ENCODE measurements at places on chromosomes 7 and 10.

GRCh38 chr10:29895456-29895855 lies 163.9 kb downstream of the JCAD start:
- DNase-seq: peak; percentile 58

GRCh38 chr10:17817316-17817715 lies 8.2 kb downstream of the MRC1 start:
- no peak for DNase-seq

DNA sequence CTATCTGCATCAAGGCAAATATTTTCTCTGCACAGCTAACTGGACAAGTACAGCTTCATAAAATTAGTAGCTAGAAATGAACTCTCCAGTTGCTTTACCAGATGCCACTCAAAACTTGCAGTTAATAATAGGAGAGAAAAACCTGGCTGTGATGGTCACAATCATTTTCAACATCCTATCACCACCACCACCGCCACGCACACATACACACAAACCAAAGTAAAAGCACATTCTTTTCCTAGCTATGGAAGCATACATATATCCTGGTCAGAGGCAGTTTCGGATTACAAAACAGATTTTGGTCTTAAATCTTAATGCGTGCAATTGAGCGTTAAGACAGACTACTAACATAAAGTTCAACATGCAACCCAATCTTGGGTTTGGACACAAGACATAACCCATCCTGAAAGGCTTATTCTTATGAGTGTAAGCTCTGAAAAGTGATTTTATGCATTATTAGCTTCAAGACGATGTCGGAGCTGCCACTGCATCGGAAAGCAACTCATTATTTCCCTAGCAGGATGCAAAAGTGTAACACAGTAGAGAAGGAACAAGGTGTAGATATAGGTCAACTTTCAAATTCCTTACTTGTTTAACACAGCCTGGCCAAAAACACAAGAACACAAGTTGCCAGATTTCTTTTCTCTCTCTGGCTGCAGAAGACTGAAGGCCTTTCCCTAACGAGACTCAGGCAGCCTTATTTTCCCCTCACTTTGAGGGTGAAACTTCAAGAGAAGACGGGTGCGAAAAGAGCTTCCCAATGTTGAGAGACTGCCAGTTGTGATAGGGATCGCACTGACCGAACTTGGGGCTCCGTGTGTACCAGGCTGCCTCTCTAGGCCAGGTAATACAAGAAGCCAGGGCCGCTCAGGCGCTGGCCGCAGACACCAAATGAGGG lies 1.2 kb downstream of the CACUL1 start:
- DNase-seq: no peak

- DNase-seq: no peak
Observed at GRCh38 chr10:130202984-130203621, 66.9 kb downstream of the GLRX3 start.

DNA sequence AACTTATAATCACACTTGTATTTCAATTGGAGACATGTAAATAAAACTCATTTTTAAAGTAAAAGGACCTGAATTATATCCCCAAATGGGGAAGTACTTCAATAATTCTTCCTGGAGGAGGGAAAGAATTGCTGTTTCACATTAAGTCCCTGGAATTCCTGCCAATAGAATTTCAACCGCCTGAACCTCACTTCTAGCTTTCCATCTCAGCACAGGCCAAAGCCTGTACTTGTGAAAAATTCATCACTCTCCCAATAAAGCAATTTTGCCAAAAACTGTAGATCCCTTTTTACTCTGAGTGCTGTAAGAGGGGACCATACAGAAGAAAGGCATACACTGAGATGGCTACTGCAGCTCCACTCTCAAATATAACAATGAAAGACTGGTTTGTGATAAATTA lies 54.8 kb downstream of the CADPS2 start:
- no peak for DNase-seq

- DNase-seq: no peak
Observed at GRCh38 chr7:24702755-24703154, 54.5 kb downstream of the GSDME start.

- no peak for DNase-seq
Observed at GRCh38 chr7:36884910-36885309, 160.6 kb upstream of the AOAH start.

GRCh38 chr7:30796105-30796869 lies 25.1 kb downstream of the MINDY4 start:
- DNase-seq: peak; percentile 62

- DNase-seq: peak; percentile 57
Observed at GRCh38 chr7:6307762-6308161, 35.3 kb upstream of the CYTH3 start.

- DNase-seq: peak; percentile 75
Observed at GRCh38 chr10:60944058-60944909, at the start of gene RHOBTB1. Gene RHOBTB1, minus strand, starts transcription at chr10:60944185. Its CDS starts 32,643 bp downstream, at chr10:60911542.

DNA sequence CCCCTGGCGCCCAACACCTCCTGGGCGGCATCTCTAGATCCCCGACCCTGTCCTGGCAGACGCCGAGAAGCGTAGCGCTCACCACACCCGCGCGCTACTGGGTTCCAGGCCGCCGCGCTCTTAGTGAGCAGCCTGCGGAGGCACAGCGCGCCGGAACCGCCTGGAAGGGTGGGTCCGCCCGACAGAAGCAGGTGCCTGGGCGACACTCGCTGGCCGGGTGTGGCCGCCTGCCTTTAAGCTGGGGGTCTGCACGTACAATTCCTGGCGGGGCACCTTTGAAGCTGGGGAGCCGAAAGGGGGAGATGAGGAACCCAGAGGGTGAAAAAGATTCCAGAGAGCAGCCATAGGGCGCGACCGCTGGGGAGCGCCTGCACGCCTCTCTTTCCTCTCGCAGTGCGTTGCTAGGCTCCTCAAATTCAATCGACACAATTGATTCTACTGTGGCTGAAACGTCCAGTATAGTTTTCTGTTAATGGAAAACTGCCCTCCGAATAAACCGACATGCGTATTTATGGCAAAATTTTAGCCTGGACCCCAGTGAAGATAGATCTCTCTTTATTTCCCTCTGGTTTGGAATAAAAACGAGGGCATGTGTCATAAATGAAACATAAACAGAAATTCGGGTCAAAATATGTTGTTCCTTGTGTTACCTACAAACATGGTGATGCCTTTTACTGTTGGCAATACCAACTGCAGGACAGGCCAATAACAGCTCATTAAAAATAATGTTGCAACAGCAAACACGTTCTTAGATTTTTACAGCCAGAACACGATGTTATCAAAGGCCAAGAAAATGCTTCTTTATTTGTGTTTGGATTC lies 4.6 kb downstream of the HMX3 start:
- no peak for DNase-seq

DNA sequence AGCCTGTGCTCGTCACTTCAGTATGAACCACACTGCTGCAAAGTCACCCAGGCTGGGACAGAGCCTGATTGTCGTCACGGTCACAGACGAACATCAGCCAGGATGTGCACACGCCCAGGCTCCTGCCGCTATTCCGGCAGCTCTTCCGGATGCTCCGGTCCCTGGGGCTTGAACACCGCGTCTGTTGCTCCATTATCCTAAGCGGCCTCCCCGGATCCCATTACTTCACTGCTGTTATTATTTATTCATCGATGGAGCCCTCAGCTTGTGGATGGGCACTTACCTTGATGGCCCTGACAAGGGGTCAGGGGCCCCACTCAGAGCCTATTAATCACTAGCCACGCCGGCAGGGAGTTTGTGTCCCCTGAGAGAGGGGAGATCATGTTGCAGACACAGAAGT lies 120.8 kb upstream of the PCBD1 start:
- no peak for DNase-seq

DNA sequence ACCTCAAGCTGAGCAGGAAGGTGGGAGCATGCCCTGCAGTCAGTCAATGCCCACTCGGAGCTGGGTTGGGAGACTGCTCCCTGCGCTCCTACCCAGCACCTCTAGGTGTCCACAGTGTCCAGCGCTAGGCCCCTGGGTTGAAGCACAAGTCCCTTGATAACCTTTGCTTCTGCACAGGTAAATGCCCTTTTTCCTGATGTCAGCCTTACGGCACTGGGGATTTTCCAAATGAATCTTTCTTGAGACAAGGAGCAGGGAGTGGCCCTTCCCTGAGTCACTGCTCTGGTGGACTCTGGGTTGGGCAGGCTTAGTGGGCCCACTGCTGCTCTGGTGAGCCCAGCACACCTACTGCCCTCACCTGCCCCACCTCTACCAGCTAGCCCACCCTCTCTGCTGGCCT lies 61.9 kb upstream of the OPN4 start:
- DNase-seq: peak; percentile 13

DNA sequence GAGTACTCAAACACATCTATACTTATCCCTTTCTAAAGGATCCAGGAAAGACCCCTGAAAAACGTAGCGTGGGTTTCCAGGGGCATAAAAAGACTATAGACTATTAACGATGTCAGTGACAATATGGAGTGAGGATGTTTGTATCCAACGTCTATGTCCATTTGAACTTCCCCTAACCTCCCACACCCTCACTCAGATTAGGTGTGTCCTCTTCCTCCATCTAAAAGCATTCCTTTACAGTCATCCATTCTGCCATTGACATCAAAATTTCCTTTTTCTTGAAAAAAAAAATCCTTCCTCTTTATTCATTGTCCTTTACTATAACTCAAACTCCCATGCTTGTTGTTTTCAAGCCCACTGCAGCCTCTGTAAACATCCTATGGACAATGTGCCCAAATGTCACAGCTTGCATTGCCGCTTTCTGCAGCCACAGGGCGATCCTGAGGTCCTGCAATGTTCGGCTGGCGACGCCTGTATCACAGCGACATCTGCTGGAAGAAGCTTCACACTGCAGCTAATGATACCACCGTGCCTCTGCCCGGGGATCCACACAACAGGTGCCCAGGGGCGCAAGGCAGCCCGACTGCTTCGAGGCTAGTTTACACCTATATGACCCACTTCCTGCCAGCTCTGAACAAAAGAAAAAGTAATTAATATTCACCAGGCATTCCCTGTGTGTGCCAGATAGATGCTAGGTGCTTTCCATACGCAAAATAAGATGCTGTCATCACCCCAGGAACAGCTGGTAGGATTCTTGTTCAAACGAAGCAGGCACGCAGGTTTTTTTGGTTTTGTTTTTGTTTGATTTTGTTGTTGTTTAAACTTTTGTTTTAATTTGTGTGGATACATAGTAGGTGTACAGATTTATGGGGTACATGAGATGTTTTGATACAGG lies 267.9 kb upstream of the GHITM start:
- DNase-seq: peak; percentile 54

- no peak for DNase-seq
Observed at GRCh38 chr10:80415734-80416478, 7.6 kb downstream of the PRXL2A start.

DNA sequence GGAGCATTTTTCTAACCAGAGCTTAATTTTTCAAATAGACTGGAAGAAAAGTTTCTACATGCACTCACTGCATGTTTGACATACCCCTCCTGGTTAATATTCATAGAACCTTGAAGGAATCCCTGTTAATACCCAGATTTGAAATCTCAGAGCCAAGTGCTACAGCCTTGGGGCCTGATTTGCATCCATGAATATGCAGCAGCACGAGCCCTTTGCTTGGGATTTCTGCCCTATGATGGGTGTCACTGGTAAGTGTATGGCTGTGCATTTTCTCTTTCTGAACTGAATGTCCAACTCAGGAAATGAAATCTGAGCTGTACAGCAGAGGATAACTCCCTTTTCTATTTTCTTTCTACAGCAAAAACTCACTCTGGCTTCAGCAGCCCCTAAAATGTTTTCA lies 1157.5 kb downstream of the XPNPEP1 start:
- DNase-seq: no peak

DNA sequence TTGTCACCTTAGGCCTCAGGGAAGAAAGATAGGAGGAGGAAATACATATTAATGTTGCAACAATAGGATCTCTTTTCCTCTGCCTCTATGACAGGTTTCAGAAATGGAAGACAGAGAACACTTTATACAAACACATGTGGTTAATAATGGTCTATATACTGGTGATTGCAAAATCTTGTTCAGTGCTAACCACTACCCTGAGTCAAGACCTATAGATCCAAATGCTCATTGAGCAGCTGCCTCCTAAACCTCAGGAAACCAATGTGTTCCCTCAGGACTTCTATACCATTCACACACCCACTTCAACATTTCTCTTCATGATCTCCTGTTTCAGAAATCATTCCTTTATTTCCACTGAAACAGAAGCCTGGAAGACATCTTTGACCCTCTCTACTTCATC lies 32.5 kb upstream of the VWDE start:
- DNase-seq: peak; percentile 59

DNA sequence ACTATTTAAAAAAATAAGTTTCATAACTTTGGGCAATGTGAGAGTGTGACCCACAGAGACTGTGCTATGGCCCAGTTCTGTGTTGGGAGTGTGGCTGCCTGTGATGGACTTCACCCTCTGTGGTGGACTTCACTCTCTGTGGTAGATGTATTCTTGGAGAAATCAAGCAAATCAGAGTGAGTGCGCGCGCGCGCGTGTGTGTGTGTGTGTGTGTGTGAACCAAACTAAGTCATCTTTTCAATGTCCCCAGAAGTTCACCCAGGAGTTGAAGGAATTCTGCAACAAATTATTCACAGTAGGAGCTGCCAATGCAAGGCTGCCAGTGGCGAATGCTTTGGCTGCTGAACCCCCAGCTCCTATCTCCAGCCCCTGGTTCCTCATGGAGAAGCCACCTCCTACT lies 184.5 kb downstream of the ADAM12 start:
- DNase-seq: no peak

- peak; percentile 55 for DNase-seq
Observed at GRCh38 chr7:101537205-101537604, 91.9 kb downstream of the MYL10 start.

DNA sequence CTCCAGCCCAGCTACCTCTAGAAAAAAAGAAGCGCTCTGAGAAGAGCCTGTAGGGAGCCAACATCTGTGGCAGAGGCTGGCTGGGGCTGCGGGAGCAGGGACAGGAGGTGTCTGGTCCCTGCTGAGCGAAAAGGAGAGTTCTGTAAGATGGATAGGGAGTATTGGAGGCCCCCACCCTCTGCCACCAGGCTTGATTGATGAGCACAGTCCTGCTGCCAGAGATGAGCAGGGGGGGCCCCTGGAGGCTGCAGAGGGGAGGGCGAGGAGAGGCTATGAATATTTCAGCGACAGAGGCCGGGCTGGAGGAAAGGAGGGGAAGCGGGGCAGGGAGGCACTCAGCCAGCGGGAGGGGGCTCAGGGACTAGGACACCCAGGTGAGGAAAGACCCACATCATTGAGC lies 44.5 kb upstream of the HSPB1 start:
- no peak for DNase-seq

DNA sequence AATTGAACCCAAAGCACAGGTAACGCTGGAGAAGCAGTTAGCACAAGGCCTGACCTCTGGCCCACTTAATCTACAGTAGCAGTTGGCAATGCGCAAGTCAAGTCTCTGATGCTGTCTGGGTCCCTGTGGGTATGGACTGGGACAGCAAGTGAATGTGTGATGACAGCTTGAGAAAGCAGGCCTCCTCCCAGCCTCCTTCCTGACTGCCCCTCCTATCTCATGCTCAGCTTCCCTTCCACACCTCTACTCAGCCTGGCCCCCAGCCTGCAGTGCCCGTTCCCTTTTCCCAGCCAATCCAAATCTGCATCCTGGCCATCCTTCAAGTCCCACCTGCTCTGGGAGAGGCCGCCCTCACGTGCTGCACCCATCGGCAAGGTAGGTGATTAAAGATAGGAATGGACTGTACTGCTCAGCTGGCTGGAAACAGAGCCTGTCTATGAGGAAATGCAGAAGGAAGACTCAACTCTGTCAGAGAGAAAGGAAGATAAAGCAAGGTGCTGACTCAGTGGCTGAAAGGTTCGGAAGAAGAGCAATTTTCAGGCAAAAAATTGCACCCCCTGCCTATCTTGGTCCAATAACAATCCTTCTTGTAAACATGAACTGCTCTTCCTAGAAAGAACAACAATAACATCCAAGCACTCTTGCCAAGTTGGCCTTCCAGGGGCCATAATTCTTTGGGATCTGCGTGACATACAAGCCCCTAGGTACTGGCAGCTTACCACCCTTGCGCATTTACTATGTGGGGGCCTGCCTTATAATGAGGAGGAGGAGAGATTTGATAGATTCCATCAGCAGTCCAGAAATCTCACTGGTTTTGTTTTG lies 16.6 kb upstream of the FGFR2 start:
- no peak for DNase-seq
